NCI-H187 (cell line): ENCODE measurements at places on chromosomes 2 and 18.

- no peak for DNase-seq
Observed at GRCh38 chr2:53455094-53455493, 312.5 kb upstream of the CHAC2 start.

- no peak for DNase-seq
Observed at GRCh38 chr2:198000417-198000816, 196.0 kb downstream of the PLCL1 start.

DNA sequence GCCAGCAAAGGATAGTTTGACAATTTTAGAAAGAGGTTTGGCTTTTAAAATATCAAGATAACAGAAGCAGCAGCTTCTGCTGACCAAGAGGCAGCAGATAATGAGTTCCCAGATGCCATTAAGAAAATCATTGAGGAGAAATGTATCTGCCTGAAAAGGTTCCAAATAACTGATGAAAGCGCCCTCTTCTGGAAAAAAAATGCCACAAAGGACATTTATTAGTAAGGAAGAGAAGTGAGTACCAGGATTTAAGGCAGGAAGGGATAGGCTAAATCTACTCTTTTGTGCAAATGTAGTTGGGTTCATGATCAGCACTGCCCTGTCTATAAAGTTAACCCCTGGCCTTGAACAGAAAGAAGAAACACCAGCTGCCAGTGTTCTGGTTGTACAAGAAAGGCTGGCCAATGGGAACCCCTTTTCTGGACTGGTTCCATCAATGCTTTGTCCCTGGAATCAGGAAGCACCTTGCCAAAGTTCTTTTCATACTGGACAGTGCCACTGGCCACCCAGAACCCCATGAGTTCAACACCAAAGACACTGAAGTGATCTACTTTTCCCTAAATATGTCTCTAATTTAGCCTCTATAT lies 40.6 kb downstream of the DHX57 start:
- no peak for DNase-seq

GRCh38 chr2:67752199-67752598 lies 310.6 kb downstream of the C1D start:
- DNase-seq, result no peak

GRCh38 chr18:26307161-26307773 lies 81.0 kb downstream of the TAF4B start:
- no peak for DNase-seq

DNA sequence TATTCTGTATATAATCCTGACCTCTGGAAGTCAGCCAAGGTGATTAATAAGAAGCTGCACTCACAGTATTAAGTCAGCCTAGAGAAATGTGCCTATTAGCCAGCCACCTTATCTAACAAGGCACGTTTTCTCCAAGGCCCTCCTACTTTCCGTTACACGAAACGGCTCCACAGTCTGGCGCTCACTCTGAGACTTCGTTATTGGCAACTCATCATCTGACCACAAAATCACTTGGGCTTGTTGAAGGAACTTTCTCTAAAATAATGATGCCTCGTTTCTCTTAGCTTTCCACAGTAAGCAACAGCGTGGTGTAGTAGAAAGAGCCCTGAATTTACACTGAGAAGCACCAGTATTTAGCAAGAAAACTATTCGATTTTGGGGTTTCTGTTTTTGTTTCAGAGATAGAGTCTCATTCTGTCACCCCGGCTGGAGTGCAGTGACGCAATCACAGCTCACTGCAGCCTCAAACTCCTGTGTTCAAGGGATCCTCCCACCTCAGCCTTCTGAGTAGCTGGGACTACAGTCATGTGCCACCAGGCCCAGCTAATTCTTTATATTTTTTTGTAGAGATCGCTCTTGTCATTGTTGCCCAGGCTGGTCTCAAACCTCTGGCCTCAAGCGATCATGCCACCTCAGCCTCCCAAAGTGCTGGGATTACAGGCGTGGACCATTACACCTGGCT lies 53.6 kb upstream of the SLC14A1 start:
- no peak for DNase-seq
